ENCODE measurements at places on chromosomes 7 and 10. TPM values are rescaled to one million over a fixed set of nuclear protein-coding genes. Genes with fewer than 3 reads are reported as not detected.

DNA sequence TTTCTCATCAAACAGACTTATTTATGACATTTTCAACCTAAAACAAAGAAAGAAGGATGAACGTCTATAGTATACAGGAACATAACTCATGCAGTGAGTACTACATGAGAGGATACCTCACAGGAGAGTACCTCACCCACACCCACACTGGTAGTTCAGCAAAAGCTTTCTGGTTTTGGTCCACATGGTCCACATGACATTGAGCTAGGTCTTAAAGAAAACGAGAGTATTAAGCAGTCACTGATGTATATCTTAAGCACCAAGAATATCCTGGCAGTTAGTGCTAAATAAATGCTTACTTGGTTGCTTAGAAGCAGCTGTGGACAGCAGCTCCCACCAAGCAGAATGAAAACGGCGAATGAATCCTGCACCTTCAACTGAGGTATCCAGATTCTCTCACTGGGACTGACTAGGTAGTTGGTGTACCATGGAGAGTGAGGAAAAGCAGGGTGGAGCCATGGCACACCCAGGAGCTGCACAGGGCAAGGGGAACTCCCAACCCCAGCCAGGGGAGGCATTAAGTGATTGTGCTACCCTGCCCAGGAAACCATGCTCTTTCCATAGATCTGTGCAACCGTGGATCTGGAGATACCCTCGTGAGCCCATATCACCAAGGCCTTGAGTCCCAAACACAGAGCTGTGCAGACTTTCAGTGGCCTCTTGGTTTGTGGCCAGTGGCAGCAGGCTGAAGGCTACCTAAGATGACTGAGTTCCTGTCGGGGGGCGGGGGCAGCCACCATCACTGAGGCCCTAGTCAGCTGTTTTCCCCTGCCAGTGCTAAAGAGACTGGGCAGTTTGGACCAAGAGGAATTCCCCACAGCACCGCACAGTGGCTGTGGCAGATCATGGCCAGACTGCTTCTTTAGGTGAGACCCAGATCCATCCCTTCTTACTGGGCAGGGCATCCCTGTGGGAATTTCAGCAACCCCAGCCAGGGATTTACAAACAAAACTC, 143.4 kb downstream of the SGMS1 start:
- no peak for DNase-seq

DNA sequence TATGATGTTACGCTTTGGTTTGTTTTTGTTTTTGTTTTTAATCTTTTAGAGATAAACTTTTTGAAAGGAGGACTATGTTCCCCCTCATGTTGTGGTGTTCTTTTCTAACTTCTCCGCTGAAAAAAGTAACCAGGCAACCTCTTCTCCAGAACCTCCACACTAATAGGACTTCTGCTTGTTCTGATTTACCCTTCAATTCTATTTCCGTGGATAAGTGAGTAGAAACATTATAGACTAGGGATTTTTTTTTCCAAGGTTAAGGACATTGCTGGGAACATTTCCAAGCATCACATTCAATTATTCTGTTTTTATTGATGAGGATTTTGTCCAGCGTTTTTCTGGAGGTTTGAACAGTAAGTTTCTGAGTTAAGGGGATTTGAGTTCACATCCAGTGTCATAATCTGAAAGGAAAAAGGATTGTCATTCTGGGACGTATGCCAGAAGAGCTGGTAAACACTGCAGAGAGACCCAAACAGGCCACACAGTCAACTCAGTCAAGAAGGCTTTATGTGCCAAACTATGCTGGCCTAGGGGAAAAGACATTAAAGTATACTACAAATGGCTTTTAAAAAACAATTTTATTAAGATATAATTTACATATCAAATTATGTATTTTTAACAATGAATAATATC, 28.3 kb upstream of the RALA start:
- no peak for DNase-seq

DNA sequence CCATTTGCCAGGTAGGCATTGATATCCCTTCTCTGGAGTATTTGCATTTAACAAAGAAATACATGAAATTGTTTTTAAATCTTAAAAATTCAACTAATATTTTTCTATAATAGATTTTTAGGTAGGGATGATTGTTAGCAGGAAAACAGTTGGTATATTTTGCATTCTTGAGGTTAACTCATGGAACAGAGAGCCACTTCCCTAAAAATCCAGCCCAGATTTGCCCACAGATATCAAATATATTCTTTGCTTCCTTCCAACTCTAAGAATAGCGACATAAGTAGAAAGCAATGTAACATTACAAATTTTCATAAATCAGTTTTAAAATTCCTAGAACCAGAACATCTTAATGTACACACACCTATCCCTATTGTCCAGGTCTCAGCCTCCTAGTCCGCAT, 45.0 kb upstream of the ANLN start:
- DNase-seq: no peak

SPDYE8 gene
- not detected for total RNA-seq

- no peak for DNase-seq
These were observed 131.2 kb upstream of the HDAC9 start for GRCh38 chr7:18364396-18364795.

- no peak for DNase-seq
These were observed 759.9 kb downstream of the IPMK start for GRCh38 chr10:57507788-57508187.

TMEM270 gene
- not detected for total RNA-seq

DNA sequence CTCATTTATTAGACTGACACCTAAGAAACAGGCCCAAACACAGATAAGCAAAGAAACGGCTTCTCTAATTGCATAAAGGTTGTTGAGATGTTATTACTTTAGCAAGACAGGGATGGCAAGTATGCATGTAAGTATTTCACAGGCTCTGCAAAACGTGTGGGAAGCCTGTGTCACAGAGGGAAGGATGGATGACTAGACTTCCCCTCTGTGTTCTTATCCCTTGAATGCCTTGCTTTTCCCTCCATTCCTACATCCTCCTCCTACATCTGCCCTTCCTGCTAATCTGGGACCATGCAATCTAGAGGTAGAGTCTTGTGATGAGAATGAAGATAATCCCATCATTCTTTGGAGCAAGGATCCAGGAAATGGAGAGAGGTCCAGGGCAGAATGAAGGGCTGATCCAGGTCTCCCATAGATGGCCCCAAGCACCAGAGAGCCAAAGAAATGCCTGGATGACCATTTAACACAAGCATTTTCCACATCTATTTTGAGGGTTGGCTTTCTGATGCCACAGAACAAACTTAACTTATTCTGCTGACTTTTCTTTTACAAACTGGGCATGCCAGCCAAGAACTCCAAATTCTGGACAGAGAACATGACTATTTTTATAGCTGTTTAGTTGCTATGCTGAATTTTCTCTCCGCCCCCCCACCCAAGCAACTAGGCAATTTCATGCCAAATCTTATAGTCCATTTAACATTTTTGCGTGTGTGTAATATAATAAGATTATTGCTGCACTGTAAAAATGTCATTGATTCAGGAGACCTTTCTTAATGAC, 48.1 kb downstream of the NRP1 start:
- no peak for DNase-seq

NEBL gene
- total RNA-seq: 1.4 TPM

DNA sequence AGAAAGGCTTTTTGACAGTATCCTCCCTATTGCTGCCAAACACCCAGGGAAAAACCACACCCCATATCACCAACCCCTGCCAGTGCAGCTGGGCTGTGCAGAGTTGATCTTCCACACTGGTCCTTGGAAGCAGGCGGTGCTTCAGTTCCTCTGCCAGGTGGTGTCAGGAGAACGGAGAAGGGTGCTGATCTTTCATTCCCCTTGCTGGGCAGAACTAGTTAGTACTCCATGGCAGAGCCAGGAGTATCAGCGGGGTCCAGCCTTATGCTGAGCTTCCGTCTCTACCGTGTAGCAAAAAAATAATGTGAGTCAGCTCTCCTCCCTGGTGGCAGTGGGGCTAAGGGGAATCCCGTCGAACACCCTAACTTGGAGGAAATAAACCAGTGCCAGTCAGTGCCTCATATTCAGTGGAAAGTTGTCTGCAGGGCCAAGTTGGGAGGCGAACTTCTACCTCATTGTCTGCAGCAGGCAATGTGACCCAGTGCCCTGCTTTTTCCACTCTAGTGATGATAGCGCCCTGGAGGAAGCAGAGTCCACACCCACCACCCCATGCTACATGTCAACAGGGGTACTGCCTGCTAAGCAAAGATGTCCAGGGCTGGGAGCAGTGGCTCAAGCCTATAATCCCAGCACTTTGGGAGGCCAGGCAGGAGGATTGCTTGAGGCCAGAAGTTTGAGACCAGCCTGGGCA, 175.4 kb downstream of the AUTS2 start:
- no peak for DNase-seq

DNA sequence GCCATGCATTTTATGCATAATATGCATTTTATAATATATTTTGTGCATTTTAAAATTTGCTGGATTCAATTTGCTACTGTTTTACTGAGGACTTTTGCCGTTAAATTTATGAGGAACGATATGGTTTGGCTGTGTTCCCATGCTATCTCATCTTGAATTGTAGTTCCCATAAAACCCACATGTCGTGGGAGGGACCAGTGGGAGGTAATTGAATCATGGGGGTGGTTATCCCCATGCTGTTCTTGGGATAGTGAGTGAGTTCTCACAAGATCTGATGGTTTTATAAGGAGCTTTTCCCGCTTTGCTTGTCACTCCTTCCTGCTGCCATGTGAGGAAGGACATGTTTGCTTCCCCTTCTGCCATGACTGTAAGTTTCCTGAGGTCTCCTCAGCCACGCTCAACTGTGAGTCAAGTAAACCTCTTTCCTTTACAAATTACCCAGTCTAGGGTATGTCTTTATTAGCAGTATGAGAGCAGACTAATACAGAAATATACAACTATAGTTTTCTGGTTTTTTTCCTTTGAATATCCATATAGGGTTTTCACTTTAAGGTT, 201.4 kb upstream of the SH2B2 start:
- no peak for DNase-seq

- no peak for DNase-seq
These were observed 111.6 kb downstream of the ADCY1 start for GRCh38 chr7:45685619-45686240.

GRCh38 chr7:148481147-148481526, 109.4 kb upstream of the C7orf33 start:
- no peak for DNase-seq

FGFBP3 gene
- 1.1 TPM for total RNA-seq

HNRNPH3 gene
- total RNA-seq: 160 TPM

DNA sequence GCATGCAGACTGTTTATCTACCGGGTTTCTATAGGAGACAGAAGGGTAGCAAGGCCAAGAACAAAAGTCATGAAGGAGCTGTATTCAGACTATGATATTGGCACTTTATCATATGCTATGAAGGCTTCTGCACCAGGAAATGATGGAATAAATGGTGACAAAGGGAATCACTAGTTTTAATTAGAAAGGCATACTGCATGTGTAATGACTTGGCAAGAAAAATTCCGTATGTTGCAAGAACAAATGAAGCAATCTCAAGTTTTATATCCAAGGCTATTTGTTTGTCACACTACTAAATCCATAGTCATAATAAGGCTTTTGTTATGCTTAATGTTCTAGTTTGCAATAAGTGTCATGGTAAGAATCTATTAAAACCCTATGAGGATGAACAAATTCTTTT, 230.9 kb downstream of the ZEB1 start:
- no peak for DNase-seq

GRCh38 chr7:108503112-108504026, 22.6 kb downstream of the PNPLA8 start:
- DNase-seq: no peak

CCL26 gene
- not detected for total RNA-seq

DNA sequence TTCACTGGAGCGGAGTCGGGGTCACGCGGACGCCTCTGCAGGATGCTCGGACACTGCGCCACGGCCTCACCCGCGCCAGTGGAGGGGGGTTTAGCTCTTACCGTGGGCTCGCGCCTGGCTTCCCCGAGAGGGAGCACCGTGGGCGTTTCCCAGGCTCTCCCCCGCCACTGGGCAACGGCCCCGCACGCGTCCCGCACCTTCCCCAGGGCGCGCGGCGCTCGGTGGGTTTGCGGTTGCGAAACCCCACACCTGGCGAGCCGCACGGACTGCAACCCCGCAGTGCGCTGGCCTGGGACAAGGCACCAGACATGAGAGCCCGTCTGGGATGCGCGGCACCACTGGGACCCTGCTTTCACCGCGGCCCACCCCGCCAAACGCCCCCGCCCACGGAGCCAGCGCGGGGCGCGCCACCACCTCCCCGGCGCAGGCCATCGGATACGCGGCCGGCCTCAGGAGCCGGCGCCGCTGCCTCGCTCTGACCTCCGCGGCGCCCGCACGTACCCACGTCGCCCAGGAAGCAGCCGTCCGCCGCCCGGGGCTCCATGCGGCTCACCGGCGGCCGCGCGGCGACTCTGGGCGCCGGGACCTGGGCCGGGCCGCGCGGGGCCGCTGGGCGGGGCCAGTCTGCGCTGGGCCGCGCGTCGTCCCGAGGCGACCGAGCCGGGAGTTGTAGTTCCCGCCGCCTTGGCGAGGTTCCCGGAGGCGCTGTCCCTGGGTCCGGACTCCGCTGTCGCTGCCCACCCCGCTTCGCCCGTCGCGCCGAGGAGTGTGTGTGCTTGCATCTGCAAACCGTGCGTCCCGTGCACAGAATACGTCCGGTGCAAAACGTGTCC, at the start of gene ASB13:
Gene ASB13, minus strand, starts transcription at position 588 of the 833 bp plus-strand sequence. Its CDS starts 44 bp downstream, at position 544.
- DNase-seq: peak; percentile 25

GRCh38 chr10:17483079-17483478, 28.7 kb upstream of the ST8SIA6 start:
- no peak for DNase-seq

TET1 gene
- 2.9 TPM for total RNA-seq

DNA sequence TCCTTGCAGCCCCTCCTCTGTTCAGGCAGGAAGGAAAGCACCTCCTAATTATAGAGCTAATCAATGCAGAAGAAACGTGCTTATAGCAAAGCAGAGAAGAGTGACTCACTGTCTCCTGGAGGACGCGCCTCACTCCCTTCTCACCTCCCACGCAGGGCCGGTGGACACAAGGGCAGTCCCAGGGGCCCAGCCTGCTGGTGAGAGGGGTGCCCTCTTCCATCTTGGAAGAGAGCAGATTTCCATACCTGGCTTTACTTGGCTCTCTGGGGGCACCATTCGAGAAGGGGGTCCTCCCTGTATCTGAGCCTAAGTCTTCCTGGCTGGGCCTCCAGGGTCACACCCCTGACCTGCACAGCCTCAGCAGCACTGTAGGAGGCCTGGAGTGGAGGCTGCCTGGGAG, 55.8 kb downstream of the RASGEF1A start:
- DNase-seq: no peak

- no peak for DNase-seq
These were observed 58.5 kb downstream of the PARD3 start for GRCh38 chr10:34756584-34756983.

MPP7 gene
- 32.7 TPM for total RNA-seq

DNA sequence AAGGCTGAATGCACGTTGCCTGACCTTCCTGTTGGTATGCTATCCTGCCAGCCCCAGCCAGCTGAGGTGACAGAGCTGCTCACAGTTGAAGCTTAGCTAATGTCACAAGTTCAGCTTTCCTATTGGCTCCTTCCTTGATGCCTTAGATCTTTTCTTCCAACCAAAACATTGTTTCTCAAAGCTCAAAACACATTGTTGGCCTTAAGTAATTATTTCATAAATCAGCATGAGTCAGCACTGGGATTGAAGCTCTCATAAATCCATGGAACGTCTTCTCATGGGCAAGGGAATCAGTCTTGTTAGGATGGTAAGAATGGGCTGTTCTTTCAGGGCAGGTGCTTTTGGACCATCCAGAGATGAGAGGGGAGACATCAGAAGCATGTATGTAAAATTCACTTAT, 128.1 kb upstream of the SAMD8 start:
- no peak for DNase-seq

- no peak for DNase-seq
These were observed 19.9 kb downstream of the UNCX start for GRCh38 chr7:1252540-1253090.

- DNase-seq: no peak
These were observed 397.9 kb downstream of the INHBA start for GRCh38 chr7:41305001-41305400.

- no peak for DNase-seq
These were observed 41.9 kb upstream of the IL15RA start for GRCh38 chr10:6019010-6019782.

All from naive thymus-derived CD4-positive, alpha-beta T cell (primary cell).